ENCODE measurements at places on chromosomes 7 and 10.
A peak's percentile ranks its signal among the peaks of the same experiment; 100 is the strongest.

DNA sequence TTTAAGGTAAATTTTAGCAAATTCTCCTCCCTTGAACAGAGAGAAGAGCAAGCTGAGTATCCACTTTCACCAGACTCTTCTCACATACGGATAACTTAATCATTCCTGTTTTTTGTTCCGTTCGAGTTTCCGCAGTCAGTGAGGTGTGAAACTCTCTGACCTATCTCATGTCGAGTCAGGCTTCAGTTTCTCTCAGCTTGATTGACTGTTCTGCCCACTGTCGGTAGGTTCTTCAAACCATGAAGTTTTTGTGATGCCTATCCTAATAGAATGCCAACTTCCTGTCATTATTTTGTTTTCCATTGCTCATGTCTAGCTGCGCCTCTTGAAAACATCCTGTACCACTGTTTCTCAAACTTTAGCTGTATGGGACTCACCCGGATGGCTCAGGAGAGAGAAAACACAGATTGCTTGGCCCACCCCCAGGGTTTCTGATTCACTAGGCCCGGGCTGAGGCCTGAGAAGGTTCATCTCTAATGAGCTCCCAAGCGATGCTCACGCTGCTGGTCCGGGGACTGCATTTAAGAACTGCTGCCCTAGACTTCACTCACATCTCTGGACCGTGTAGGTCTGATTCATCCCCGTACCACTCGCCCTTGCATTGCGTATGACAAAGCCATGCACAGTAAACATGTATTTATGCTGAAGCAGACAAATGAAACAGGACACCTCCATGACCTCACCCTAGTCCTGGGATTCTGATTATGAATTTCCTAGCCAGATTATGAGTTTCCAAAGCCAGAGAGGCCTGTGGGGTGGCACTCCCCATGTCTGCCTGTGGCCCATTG lies 208.4 kb upstream of the AGK start:
- DNase-seq = no peak

DNA sequence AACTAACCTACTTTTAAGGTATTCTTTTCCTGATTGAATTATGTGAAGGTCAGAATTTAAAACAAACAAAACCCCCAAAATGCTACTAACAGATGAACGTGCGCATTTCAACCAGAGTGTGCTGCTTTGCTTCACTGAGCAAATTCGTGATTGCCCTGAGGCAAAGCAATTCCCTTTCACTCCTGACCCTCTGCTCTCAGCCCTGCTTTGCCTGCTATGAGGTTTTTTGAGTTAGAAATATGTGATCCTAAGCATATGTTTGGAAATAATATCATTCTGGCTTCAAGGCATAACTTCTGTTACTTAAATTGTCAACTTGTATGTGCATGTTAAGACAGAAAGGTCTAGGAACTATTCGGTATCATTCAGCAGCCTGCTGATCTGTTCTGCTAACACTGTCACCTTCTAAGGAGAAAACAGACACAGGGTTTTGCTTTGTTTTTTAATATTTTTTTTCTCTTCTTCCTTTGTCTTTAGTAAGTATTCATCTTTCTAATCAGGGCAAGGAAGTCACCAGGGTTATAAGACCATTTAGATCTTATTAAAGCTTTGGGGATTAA lies 124.2 kb downstream of the GNAT3 start:
- no peak for DNase-seq

GRCh38 chr7:113878394-113878992 lies 40.3 kb downstream of the PPP1R3A start:
- DNase-seq = no peak

GRCh38 chr10:79237454-79238157 lies 109.7 kb upstream of the PPIF start:
- DNase-seq = no peak

DNA sequence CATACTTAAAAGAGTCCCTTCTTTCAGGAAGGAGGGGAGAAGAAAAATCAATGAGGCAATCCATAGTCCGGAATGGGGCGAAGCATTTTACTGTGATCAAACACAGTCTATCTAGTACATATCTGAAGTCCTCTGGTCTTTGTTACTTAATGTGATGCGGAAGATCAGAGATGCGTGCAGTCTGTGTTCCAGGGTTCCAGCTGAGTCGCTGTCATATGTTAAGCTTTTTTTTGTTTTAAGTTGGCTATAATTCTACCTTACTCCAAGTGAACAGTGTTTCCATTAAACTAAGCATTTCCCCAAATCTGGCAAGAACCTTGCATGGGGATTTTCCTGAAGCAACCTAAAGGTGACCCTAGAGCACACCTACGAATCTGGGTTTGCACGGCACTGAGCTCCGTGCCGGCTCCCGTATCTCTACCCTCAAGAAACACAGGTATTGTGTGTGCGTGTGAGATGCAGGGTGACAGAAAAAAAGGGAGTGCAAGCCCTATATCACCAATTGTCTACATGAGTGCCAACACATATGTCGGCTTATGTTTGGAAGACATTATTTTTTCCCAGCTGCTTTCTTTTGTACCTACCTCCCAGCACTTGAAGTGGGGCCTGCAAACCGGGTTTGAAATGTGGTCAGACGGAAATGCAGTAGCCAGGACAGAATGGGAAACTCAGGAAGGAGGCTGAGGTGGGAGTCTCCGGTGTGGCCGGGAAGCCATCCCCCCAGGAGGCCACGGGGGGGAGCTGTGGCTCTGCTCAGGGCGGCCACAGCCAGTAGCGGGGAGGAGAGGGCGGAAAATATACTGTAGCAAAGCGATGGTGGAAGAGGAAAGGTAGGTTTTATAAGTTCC lies 435.8 kb upstream of the MGMT start:
- peak; percentile 14 for DNase-seq

- peak; percentile 69 for DNase-seq
Measured at GRCh38 chr7:28627263-28627653, 214.9 kb downstream of the CREB5 start.

DNA sequence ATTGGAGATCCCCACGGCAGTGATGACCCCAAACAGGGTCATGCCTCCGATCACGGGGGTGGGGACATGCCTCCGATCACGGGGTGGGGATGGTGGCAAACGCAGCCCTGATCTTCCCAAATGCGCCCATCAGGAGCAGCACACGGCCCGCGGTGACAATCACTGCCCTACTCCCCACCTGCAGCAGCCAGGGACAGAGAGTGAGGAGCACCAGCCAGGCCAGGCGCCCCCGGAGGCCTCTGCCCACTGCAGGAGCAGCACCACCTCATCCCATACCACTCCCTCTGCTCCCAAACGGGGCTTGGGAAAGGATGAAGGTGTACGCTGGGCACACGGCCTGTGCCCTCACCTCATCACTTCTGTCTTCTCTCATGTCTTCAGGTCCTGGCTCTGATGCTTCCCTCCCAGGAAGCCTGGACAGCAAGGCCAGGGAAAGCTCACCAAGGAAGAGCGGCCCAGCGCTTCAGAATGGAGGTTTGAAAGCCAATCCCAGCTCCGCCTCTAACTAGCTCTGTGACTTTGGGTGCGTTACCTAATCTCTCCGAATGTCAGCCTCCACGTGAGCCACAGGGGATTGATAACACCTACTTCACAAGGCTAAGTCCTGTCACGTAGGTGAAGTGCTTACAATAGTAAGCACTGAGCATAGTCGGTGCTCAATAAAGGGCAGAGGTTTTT lies 37.1 kb downstream of the STRA8 start:
- no peak for DNase-seq

- DNase-seq = no peak
Measured at GRCh38 chr10:34444223-34445183, 370.6 kb downstream of the PARD3 start.

- DNase-seq = peak; percentile 31
Measured at GRCh38 chr10:112631501-112632400, 184.7 kb downstream of the VTI1A start.

DNA sequence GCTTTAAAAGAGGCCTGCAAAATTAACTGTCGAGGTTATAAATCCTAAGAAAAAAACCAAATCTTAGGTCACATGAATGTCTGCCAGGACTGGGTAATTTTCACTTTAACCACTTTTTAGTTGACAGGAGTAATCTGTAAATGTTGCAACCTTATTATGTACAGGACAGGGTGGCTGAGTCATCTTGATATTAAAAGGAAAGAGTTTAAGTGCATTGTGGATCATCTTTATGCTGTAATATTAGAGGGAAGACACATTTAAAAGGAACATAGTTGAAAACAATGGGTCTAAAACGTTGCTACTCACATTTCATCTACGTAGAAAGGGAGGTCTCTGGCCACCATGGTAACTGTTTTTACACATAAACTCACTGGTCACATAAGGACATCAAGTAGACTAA lies 115.5 kb downstream of the LSMEM1 start:
- DNase-seq = peak; percentile 34

DNA sequence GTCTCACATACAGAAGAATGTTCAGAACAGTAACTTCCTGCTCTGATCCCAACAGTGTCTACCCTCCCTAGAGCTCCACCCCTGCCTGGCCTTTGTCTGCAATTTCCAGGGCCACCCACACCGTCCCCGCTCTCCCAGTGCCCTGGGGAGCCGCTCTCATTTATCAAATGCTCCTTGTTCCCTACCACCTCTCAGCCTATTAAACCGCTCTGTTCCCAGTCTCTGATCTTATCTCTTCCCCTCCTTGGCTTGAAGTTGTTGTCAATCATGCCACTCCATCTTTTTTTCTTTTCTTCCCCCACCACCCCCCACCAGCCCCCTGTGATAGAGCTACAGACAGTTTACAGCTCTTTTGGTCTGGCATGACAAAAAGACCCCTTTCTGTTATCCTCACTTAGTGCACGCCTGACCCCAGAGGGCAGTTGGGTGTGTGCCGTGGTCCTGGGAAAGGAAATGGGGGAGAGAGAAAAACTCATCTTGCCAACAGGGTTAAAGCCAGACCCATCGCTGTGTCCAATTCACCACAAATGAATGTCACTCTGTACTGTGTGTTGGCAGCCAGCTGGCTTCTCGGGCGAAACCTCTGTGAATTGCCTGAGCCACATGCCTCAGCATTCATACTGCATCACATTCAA lies 28.8 kb upstream of the HECTD2 start:
- DNase-seq = no peak

Measured in fibroblast of the conjunctiva (primary cell).